HCT116 (cell line): ENCODE measurements at places on chromosomes 4 and X.

GRCh38 chr4:155614111-155614762 is 52.4 kb upstream of the GUCY1A1 start:
- DNase-seq: no peak

GRCh38 chrX:46626566-46626965 is 53.0 kb downstream of the CHST7 start:
- DNase-seq: no peak

DNA sequence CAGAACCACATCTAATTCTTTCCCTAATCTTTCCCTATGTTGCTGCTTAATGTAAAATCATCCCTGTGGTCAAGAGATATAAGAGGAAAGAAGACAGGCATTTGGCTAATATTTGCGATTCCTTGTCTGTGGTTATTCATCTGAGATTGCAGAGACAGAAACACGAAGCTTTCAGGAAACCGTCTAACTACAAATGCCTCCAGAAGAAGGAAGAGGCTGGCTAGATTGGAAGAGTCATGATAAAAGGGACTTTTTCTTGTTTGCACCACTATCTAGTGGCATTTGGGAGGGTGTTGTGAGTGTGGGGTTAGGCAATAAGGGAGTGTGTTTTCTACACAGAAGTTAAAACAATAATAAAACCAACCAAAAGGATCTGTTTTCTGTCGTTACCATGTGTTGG is 43.9 kb downstream of the TMEM154 start:
- DNase-seq: no peak

DNA sequence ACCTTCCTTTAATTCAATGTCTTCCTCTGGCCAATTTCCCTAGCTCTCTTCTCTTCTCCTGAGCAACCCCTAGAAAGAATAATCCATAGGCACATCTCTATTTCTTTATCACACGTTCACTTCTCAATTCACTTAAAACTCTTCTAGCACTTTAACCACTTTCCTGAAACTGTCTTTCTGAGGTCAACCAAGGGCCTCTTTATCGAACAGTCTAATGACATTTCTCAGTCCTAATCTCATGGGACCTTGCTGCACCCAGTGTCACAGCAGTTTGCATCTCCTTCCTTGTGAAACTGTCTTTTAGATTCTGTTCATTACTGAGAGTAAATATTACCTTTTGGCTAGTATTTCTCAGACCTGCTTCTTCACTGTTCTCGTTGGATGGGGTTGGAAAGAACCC is 285.3 kb upstream of the RASGEF1B start:
- no peak for DNase-seq

- no peak for DNase-seq
Measured at GRCh38 chr4:37978248-37978924, 18.2 kb downstream of the PTTG2 start.

- DNase-seq: no peak
Measured at GRCh38 chr4:65021149-65021548, 611.9 kb upstream of the TECRL start.

GRCh38 chr4:145130130-145130529 is 32.0 kb downstream of the ABCE1 start:
- DNase-seq: no peak

DNA sequence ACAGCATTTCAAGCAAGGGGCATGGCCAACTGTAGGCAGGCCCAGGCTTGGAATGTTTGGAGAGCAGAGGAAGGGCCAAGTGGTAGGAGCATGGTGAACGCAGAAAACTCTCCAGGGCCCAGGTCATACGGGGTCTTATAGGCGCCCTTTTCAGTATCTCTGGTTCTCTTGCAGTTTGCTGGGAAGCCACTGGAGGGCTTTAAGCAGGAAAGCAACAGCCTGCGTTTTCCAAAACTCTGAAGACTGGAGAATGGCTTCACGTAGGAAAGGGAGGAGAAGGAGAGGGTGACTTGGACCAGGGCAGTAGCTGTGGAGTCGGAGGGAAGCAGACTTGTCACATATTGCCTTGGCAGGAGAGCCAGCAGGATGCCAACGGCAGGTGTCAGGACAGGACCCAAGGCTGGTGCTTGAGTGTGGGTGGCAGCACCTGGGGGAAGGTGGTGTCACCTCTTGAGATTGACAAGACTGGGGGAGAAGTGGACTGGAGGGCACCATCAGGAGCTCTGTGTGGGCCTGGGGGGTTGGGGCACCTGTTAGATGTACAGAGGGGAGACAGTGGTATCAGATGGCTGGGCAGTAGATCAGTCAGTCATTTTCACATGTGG is 21.9 kb downstream of the TKTL1 start:
- DNase-seq: no peak

- DNase-seq: no peak
Measured at GRCh38 chrX:74423289-74423998, 2.2 kb downstream of the SLC16A2 start.

GRCh38 chr4:118931786-118932185 is 43.1 kb downstream of the SYNPO2 start:
- DNase-seq: no peak

- no peak for DNase-seq
Measured at GRCh38 chrX:23854122-23854521, 53.6 kb downstream of the APOO start.

- peak; percentile 7 for DNase-seq
Measured at GRCh38 chrX:11724122-11725017, 33.7 kb upstream of the MSL3 start.

- DNase-seq: no peak
Measured at GRCh38 chr4:73836373-73837279, at the start of gene CXCL6. TSS of gene CXCL6 (plus strand) at chr4:73836678. CDS start at chr4:73836751, 73 bp downstream.

DNA sequence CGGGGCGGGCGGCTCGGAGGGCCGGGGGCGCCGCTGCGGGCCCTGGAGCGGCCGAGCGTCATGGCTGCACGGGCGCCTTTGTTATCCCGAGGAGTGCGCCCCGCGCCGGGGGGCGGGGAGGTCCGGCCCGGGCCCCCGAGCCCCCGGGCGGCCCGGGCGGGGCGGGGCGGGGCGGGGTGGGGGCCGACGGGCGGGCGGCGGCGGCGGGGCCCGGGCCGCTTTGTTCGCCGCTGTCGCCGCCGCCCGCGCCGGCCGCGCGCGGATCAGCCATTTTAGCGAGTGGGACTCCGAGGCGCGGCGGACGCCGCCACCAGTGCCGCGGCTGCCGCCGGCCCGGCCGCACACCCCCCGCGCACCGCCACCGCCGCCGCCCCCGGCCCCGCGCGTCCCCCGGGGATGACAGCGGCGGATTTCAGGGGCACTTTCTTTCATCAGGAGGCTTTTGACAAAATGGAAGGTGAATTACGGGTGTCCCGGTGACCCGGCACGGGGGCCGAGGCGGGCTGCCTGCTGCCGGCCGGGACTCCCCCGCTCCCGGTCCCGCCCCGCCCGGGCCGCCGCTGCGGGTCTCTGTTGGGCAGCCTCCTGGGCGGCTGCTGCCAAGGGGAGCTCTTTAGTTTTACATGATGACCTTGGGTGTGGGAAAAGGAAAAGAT is 1.2 kb downstream of the HMGB3 start:
- no peak for DNase-seq

GRCh38 chrX:68851082-68851481 is 22.3 kb downstream of the EFNB1 start:
- no peak for DNase-seq

DNA sequence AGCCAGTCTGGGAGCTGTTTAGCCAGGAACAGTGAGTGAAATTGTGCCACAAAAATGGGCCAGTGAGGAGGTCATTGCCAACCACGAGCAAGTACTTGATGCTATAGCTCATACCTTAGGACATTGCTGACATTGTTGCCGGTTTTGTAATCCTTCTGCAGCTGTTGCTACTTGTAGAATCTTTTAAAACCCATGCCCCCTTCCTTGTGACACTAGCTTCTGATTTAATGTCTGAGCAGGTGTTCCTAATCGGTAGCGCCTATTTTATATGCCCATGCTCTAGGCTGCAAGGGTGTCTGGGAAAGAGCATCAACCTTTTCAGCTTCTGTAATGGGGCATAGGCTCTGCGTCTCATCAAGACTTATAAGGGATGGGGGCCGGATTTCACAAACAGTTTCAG is 2.6 kb downstream of the POLA1 start:
- no peak for DNase-seq

DNA sequence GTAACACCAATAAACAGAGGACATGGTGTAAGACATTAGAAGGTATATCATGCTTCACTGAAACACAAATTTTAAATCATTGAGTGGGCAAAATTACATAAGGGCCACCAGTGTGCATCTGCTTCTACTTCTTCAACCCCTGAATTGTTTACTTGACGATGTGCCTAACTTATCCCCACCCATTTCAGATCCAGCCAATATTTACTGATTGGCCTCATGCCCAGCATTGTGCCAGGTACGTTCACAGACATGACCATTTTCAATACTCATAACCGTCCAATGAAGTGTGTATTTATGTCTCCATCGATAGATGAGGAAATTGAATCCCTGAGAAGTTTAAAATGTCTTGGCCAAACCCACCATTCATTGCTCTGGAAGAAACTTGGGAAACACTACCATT is 208.3 kb upstream of the MID1 start:
- DNase-seq: no peak

DNA sequence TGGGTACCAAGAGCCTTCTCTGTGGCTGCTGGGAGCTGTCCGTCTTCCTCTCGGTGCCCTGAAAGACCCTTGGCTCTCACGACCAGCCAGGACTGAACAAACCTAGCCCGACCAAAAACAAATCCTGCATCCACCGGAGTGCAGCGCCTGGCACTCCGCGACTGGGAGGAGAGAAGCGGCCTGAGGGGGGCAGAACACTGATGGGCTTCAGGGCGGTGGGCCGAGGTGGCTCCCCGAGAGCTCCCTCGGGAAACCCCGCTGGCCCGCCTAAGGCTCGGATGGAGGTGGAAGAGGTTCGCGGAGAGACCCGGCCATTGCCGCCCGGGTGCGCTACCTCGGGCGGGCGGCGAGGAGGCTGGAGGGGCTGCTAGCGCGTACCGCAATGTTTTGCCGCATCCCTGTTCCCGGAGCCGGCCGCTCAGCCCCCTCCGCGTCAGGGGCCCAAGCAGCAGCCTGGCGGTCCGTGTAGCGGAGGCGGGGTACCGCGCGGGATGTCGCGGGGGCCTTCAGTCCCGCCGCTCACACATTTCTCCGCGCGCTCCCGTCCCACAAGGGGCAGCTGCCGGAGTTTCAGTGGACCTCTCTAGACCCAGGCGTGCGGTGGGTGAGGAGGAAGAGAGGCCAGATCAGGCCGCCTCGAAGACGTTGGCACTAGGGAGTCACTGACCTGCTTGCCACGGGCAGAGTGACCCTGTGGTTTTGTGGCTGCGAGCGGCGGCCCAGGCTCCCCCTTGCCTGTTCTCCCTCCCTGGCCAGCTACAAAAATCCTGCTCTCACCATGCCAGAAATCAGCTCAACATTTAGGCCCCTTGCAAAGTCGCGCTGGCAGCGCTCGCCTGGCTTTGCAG is 2.2 kb downstream of the SLITRK4 start:
- no peak for DNase-seq

DNA sequence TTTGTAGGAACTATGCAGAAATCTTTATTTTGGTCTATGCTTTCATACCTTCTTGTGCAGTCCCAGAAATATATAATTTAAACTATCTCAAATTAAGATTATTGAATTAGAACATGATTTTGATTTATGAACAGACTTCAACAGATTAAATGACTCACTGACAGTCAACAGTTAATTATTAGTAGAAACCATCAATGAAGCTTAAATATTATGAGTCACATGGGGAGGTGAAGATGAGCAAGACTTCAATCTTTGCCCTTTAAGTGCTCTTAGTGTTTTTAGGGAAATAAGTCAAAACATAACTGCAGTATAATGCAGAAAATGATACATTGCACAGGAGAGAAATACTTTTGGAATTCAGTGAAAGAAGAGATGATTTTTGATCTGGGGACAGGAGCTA is 81.5 kb upstream of the BMP3 start:
- no peak for DNase-seq

GRCh38 chrX:111119341-111119740 is 23.4 kb downstream of the PAK3 start:
- no peak for DNase-seq

- DNase-seq: no peak
Measured at GRCh38 chrX:155535866-155536265, 76.9 kb downstream of the TMLHE start.

- no peak for DNase-seq
Measured at GRCh38 chr4:80185787-80186548, 11.3 kb upstream of the PRDM8 start.

DNA sequence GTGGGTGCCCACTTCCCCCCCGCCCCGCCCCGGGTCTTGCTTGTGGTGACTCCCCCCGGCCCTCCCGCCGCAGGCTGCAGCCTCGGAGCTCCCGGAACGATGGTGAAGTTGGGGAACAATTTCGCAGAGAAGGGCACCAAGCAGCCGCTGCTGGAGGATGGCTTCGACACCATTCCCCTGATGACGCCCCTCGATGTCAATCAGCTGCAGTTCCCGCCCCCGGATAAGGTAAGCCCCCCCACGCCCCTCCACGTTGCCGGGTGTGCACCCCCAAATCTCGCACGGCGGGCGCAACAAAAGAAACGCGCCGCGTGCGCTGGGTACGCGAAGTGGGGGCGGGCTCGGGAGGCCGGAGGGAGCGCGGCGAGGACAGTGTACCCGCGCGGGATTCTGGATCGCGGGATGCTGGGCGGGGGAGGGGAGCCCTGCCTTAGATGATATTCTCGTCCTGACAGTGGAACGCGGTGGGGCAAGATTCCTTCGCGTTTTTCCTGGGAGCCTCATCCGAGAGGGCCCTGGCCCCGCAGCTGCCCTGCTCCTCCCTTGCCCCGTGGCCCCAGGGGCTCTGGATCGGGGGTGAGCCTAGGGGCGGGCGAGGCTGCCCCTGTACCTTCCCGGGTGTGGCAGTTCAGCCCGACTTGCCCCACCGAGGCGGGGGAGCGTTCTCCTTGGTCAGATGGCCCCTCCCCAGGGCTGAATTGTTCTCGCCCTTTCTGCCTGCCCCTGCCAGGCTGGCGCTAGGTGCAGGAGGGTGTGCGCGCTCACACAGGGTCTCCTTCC is 819 bp downstream of the NSG1 start:
- DNase-seq: no peak

- no peak for DNase-seq
Measured at GRCh38 chr4:114017120-114017917, 37.9 kb upstream of the ARSJ start.

DNA sequence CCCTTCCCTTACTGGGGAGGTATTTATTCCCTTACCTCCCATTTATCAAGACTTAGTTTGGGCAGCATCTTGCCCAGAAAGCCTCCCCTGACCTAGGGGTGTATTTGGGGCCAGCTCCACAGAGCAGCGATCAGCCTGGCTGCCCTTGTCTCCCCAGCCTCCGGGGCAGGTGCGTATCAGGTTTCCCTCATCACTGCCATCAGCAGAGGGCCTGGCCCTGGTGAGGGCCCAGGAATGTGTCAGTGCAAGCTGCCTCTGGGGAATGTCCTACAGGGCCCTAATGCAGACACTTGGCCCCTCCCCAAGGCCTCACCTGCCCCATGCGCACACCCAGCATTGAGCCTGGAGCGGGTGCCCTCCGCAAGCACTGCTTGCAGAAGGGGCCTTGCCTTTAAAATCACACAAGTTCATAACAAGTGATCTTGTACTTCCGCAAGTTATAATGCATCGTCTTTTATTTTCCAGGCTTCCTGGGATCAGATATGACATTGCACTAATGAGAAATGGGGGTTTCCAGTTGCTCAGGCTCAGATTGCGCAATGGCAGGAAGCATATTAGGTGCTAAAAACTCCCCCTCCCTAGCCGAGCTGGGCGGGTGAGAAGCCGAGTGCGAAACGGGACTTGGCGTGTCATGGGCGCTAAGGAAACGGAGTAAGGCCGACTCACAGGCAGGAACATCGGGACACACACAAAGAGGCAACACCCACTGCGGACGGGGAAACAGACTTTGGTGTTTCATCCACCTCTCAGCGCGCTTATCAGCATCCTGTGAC is 25.4 kb upstream of the AFAP1 start:
- no peak for DNase-seq

- DNase-seq: no peak
Measured at GRCh38 chr4:170091069-170091696, 1.4 kb upstream of the AADAT start.

GRCh38 chr4:47913861-47914219 is 543 bp downstream of the NFXL1 start:
- DNase-seq: no peak
